ENCODE measurements at places on chromosomes 6 and 20.

GRCh38 chr20:18009116-18009515, 40.3 kb downstream of the MGME1 start:
- no peak for DNase-seq

DNA sequence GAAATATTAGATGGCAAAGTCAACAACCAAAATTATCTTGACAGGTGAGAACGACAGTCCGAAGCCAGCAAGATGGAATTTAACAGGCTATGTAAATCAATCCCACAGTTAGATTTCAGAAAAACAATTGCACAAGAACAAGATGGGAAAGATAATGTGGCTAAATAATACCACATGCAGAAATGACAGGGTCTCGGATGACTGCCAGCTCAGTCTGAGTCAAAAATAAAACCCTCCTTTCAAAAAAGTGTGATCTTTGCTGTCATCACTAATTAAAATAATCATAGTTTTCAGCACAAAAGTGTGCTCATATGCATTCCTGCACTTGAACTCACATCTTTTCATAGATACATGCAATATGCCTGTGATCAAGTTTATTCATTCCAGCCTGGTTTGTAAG, 25.9 kb downstream of the FOXQ1 start:
- no peak for DNase-seq

DNA sequence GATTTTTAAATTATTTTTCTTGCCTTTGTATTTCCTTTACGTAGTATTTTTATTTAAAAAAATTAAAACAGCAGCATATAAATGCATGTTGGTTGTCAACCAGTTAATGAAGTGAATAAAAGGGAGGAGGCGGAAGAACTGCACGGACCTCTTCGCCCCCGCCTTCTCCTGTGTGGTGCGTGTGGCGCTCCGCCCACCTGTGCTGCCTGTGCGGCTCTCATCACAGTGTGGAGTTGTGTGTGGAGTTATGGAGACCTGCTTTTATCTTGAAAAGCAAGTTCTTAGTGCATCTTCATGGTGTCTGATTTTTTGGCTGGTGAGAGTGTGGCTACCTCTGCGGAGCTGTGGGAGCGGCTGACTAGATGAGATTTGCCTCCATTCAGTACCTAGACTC, 58.4 kb downstream of the PTPN1 start:
- no peak for DNase-seq

GRCh38 chr6:441126-441920, 49.8 kb downstream of the IRF4 start:
- DNase-seq, result no peak

DNA sequence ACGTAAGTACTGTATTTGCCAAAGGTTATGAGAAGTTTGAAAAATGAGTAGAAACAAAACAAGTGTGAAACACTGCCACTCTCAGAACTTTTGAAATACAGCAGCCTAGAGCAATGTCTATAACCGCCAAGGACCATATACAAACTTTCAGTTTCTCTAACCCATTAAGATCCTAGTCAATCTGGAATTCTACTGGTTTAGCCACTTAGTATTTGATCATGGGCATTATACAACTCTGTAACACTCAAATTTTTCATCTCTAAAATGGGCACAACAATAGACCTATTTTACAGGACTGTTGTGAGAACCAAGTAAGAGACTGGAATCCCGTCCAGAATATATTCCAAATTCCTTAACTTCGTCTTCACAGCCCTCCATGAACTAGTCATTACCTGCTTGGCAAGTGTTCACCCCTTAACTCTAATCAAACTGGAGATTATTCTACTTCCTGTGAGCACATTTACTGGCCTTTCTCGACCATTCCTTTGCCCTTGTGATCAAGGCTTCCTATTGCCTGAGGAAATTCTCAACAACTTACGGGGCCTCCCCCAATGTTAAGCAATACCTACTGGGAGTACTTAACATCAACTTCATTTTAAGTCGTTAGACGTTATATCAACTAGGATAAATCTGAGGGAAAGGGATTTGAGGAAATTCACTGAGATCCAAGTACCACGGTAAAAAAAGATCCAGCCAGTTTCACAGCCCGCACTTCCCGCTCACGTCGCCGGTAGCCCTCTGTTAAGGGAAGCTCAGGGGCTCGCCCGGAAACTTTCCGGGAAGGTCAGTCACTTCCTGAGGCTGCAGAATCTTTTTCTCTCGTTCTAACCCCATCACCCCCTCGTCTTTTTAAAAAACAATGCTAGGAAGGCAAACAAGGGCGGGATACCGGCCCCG, 1.1 kb downstream of the EIF2S2 start:
- peak; percentile 6 for DNase-seq

DNA sequence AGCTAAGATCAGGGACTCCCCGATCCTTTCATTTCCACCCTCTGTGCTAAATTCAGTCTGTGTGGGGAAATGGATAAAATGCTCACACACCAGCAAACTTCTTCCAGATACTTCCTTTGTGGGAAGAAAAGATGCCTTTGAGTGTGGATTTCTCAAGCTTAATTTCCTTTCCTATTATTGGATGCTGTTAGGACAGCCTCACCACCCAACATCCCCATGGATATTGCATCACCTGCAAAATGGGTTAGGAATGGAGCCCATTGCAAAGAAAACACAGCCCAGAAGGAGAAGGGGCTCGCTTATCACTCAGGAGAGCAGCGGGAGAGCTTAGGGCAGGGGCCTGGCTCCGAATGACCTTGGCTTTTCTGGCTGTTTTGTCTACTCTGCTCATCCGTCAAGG, 272.2 kb downstream of the CDC5L start:
- DNase-seq, result no peak

GRCh38 chr6:150361876-150362275, 6.9 kb upstream of the IYD start:
- DNase-seq, result no peak

GRCh38 chr6:143110996-143111395, 50.3 kb downstream of the AIG1 start:
- no peak for DNase-seq

GRCh38 chr6:128720891-128721290, 162.0 kb upstream of the LAMA2 start:
- no peak for DNase-seq

- DNase-seq, result no peak
Observed at GRCh38 chr20:24778585-24779031, 170.5 kb upstream of the CST7 start.

GRCh38 chr6:23175391-23175790, 606.0 kb downstream of the HDGFL1 start:
- no peak for DNase-seq

GRCh38 chr6:36666826-36667591, 11.5 kb upstream of the CDKN1A start:
- DNase-seq, result no peak

- DNase-seq, result no peak
Observed at GRCh38 chr20:49794336-49795134, 18.1 kb upstream of the SLC9A8 start.

GRCh38 chr6:137926207-137926731, 59.2 kb downstream of the TNFAIP3 start:
- no peak for DNase-seq

DNA sequence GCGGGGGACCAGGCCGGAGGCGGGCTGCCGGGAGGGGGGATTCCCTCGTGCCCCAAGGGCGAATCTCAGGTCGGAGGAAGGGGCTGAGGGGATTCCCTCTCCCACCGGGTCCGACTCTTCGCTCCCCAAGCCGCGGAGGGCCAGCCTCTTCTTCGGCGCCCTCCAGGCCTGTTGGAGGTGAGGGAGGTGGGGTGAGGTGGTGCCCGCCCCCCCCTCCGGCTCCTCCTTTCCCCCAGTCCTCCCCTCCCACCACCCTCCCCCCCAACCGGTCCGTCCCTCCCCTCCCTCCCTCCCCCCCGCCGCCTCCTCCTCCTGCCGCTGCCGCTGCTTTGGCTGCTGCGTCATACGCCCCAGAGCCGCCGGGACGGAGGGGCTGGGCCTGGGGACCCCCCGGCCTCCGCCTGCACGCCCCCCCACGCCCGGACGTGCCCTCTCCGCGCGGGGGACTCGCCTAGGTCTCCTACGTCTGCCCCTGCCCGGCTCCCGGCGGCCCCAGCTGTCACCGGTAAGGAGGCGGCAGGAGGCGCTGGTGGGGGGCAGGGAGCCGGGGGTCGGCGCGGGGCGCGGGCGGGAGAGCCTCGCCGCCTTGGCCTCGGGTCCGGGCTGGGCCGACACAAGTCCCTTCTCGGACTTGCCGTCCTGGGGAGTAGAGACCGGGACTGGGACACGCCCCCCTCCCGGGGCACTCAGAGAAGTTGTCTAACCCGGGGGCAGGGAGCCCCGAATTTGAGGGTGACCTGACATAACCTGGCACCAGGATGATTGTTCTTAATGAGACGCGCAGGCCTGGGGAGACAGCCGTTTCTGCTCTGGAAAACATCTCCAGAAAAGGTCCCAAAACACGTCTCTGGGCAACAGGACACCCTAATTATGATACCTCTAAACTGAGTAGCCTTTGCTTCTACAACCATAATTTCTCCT, at the start of gene PHF1:
PHF1 (plus strand) TSS at position 304 of the 921 bp plus-strand sequence. CDS start 1,250 bp downstream, outside the sequence.
- no peak for DNase-seq

DNA sequence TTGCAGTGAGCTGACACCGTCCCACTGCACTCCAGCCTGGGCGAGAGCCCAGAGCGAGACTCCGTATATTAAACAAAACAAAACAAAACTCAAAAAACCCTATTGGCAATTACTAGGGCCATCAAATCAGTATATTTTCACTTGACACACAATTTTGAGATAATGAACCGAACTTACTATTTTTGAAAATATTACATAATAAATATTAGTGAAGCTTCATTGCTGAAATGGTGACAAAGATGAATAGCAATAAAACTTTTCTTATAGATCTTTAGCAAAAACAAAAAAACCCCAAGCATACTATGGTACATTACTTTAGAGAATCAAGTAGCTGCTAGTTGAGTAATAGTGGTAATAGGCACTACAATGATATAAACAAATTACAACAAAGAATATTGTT, 113.0 kb downstream of the ATG5 start:
- DNase-seq, result no peak
